ENCODE measurements at places on chromosomes 7 and 10.

- no peak for DNase-seq
Measured at GRCh38 chr10:95538412-95538811, 22.8 kb downstream of the SORBS1 start.

DNA sequence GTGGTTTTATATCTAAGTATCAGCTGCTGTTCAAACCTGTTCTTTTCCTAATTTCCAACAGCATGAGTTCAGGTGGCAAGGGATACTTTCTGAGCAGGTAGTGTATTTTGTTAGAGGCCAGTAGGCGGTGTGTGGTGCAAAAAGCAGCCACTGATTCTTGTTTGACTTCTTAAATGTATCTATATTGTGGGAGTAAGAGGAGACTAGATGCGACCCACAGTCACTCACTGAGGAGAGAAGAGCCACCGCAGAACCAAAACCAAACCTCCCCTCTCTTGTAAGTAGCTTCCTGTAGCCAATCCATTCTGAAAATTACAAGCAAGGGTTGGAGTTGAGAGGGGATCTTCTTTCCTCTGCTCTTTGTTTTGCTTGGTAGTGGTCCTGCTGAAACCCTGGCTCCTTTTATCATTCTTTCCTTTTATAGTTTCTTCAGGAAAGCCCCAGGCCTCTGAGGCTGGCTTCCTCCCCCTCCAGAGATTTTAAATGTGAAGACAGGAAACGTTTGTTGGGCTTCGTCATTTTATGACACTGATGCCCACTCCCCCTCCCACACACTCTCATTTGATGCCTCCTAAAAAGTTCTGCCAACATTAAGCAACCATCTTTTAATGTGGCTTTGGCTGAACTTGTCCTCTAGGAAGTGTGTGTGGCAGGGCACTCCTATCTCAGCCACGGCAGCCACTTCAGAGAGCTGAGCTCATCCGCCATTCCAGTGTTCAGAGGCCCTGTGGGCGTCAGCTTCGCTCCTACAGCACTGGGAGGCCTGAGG lies 566.0 kb downstream of the SUGCT start:
- DNase-seq = peak; percentile 71

DNA sequence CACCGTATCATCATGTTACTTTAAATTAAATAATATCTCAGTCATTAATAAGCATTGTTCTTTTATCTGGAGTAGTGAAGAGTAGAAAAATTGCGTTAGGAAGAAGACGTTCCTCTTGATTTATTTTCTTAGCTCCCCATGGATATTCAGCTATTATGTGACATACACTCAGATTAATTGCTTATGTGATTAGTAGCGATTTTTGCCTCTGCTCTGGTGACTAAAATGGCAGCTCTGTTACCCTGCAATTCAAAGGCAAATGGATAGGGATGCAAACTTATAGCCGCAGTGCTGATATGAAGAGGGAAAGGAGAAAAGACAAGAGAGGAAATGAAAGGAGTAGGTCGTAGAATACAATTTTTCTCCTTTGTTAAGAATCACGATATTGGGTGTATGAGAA lies 188.4 kb upstream of the MALRD1 start:
- no peak for DNase-seq

DNA sequence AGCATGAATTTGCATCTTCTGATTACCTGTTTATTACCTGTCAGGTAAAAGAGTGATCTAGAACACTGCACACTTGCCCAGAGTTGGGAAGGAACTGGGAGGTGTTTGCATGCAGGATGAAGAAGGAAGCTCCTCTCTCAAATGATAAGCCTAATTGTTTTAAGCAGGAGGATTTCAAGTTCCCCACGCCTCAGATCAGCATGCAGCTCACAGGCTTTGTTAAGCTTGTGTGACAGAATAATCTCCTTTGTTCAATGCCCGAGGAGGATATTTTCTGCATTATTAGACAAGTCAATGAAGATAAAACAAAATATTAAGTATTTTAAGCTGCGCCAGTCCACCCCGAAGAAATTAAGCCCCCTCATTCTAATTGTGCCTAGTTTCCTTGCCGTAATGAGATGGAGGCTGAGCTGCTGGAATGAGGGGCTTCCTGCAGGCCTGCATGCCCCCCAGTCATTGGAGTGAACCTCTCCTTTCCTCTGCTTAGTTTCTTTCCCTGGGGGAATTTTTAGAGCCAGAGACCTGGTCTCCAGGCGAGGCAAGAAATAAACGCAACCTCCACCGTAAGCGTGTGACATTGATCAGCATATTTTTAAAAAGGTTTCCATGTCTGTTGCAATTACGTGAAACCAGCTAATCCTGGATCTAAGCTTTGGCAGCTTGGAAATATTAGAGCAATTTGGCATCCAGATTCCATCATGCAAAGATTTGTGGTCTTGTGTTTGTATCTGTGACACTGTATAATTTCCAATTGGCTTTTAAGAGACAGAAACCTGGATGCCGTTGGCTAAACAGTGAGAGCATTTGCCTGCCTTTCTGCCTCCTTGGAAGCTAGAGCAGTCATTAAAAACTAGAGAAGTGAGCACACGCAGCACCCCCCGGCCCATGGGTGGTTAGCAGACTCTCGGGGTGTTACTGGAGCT lies 376.0 kb downstream of the GALNT17 start:
- peak; percentile 22 for DNase-seq

DNA sequence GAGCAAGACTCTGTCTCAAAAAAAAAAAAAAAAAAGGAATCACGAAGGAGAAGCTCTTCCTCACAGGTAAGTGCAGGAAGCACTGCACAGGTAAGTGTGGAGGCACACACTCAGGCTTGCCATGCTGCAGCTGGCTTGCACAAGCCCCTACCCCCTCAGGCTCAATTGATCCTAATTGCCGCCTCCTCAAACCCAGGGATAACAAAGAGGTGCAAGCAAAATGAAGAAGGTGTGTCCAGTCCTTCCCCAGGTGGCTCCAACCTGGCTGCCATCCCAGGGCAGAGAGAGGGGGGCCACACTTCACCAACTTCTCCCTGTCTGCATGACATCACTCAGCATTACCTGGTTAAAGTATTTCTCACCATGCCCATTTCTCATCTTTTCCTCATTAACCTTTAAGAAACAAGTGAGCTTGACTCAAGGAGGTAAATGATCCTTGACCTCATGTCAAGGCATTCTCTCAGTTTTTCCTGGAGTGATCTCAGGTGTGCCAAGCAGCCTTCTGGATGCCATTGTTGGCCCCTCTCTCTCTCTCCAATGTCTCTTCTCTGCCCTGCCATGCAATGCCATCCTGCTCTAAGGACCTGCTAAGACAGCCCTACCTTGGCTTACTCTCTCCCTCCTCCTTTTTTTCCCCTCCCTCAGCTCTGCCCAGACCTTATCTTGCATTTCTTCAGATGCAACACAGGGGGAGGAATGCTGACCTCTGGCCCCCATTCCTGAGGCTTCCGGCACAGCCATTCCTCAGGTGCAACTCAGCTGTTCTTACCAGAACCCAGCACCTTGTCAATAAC lies 13.0 kb upstream of the TRPV6 start:
- DNase-seq = no peak

- peak; percentile 78 for DNase-seq
Measured at GRCh38 chr7:139645572-139646523, 122.4 kb downstream of the CLEC2L start.

DNA sequence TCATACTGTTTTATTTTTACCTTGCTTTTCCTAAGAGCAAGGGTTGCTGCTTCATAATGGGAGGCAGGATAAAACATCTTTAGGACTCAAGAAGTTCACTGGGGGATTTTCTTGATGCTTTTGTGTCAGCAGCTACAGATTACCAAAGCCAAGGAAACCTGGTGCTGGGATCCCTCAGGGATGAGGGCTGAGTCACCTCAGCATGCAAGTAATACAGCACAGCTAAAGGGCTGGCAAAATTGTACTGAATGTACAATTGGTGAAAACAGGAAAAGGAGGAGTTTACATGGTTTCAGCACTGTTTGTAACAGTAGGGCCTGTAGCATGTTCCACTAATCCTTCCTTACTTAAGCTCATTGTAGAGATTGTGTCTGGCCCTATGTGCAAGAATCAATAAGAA lies 1056.8 kb downstream of the SORCS1 start:
- no peak for DNase-seq

DNA sequence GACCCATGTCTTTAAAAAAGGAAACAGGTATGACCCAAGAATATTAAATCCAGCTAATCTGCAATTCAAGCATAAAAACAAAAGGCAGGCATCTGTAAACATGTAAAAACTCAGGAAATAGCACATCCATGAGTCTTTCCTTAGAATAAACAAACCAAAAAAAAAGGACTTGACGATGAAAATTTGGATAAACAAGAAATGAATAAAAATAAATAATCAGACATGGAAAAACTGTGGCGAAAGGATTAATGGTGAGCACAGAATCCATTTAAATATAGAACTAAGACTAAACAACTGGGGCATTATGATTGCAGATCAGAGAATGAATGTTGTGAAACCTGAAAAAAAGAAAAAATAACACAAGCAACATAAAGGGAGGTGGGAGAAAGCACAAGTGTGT lies 170.1 kb downstream of the DOCK4 start:
- no peak for DNase-seq

- DNase-seq = no peak
Measured at GRCh38 chr10:30558411-30558810, 71.1 kb downstream of the LYZL2 start.

DNA sequence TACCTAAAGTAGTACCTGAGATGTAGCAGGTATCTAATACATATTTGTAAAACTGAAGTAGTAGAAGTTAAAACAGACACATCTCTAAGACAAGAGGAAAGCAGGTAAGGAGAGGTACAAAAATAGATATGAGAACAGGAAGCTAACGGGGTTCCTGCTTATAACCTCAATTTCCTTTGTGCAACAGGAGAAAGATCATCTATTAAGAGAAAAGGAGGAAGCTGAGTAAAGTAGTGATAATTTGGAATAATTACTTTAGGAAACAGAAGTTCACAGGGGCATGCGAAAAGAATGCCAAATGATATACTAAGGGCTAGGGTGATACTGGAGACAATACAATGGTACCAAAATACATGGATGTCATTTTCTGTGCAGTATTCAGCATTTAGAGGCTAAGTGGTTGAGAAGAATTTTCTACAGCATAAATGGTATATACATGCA lies 108.7 kb downstream of the NRBF2 start:
- DNase-seq = no peak

GRCh38 chr10:103140469-103140868 lies 52.6 kb downstream of the NT5C2 start:
- DNase-seq = no peak

- peak; percentile 32 for DNase-seq
Measured at GRCh38 chr7:104156842-104157277, 51.0 kb downstream of the ORC5 start.

GRCh38 chr7:143884969-143885559 lies 16.9 kb downstream of the TCAF1 start:
- peak; percentile 69 for DNase-seq

DNA sequence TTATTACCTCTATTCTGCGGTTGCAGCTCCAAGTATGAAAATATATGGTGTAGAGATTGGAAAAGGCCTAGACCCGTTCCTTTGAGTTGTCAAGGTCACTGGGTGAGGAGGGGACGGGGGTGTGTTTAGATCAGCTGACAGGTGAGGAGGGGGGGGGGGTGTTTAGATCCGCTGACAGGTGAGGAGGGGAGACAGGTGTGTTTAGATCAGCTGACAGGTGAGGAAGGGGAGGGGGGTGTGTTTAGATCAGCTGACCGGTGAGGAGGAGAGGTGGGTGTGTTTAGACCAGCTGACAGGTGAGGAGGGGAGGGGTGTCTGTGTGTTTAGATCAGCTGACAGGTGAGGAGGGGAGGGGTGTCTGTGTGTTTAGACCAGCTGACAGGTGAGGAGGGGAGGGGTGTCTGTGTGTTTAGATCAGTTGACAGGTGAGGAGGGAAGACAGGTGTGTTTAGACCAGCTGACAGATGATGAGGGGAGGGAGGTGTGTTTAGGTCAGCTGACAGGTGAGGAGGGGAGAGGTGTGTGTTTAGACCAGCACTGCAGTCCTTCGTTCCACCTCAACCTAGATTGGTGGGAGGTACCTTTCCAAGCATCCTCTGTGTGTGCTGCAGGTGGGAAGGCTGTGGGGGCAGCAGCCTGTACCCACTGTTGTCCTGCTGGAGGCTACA lies 655.0 kb upstream of the ADARB2 start:
- peak; percentile 1 for DNase-seq

- peak; percentile 55 for DNase-seq
Measured at GRCh38 chr7:7554649-7555575, 11.8 kb upstream of the MIOS start.

DNA sequence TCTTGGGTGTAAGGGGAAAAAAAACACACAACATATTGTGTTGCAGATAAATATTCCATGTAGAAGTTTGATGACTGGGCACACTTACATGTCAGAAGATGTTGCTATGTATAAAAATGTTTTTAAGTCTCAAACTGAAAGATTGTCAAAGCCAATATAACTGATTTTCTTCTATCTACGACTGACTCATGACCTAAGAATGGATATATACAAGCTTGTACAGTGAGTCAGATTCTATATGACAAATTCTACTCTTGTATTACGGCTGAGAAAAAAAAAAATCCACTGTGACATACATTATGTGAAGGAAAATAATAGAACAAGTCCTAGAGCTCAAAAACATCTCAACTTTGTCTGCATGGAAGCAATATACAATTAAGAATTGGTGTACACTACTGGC lies 343.0 kb upstream of the PCDH15 start:
- no peak for DNase-seq

- DNase-seq = peak; percentile 57
Measured at GRCh38 chr7:138842111-138842510, 44.1 kb upstream of the ATP6V0A4 start.

GRCh38 chr7:115087437-115087836 lies 165.5 kb downstream of the MDFIC start:
- DNase-seq = peak; percentile 80

- no peak for DNase-seq
Measured at GRCh38 chr10:29199941-29200679, 88.8 kb upstream of the LYZL1 start.

DNA sequence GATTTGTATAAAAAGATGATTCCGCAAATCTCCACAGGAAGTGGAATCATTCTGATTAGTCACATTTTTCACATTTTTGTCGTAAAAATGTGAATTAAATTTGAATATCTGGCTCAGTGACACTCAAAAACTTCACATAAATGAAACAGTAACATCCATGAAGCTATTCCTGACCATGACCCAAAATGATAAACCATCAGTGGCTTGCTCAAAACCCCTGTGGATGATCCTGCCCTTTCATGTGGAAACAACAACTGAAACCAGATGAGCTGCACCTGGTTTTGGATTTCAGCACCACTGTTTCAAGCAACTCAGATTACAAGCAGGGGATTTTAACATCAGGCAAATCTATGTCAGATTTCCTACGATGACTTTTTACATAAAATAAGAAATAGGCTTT lies 80.3 kb downstream of the AMPH start:
- DNase-seq = no peak

DNA sequence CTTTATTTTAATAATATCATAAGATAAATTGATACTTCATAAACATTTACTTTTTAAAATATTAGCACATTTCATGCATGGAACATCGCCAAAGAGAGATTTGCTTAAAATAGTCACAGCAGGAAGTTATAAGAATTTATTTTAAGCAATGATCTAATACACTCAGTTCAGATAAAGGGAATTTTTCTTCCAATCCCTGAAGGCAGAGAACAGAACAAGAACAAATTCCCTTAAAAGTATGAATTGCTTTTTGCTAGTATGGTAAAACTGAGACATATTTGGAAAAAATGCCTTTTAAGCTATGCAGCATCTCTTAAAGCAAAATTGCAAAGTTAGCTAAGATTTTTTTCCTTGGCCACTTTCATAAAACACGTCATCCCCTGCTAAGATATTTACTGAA lies 91.0 kb downstream of the SEMA3D start:
- DNase-seq = no peak
